Activated CD4-positive, alpha-beta memory T cell treated with anti-CD3 and anti-CD28 coated beads for 36 hours (primary cell): ENCODE measurements at places on chromosomes 6 and 20. TPM values are rescaled to one million over a fixed set of nuclear protein-coding genes. Genes with fewer than 3 reads are reported as not detected.
A peak's percentile ranks its signal among the peaks of the same experiment; 100 is the strongest.

GRCh38 chr6:161660666-161661571 lies 387.1 kb upstream of the AGPAT4 start:
- H3K4me3 ChIP-seq: no peak overlapping the region
- H3K36me3 ChIP-seq: no peaks in the 10 kb centered on the region
- H3K4me1 ChIP-seq: no peaks in the 10 kb centered on the region
- H3K27ac ChIP-seq: no peak overlapping the region
- no peaks in the 10 kb centered on the region for H3K27me3 ChIP-seq

DNA sequence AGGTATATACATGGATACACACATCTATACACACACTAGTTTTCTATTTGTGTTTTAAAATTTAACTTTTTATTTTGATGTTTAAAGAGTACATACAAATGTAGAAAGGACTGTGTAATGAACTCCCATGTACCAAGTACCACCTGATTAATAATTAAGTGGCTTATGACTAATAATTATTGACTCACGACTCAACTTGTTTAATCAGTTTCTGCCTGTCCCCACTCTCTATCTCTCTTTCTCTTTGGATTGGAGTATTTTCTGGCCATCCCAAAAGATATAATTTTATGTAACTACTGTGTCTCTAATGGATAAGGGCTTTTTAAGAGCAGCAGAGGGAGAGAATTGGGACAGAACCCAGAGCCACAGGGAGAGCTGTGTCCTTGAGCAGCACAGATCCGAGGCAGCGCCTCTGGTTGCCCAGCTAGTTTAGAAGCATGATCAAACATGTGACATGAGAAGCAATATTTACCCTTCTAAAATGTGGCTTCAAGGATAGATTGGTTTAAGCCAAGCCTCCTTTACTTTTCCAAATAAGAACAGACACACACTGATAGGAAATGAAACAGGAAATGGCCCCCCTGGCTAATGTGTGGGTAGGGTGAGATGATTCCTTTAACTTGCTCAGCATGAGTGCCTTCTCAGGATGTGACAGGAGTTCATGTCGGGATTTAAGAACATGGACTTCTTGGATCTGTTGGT lies 81.0 kb downstream of the ERMARD start:
- no peak overlapping the region for H3K27ac ChIP-seq
- DNase-seq: no peak
- peaks cover 4% of the 10 kb centered on the region for H3K4me1 ChIP-seq
- H3K36me3 ChIP-seq: no peaks in the 10 kb centered on the region
- H3K4me3 ChIP-seq: no peak overlapping the region

The NNAT gene
- total RNA-seq: 0.48 TPM

DNA sequence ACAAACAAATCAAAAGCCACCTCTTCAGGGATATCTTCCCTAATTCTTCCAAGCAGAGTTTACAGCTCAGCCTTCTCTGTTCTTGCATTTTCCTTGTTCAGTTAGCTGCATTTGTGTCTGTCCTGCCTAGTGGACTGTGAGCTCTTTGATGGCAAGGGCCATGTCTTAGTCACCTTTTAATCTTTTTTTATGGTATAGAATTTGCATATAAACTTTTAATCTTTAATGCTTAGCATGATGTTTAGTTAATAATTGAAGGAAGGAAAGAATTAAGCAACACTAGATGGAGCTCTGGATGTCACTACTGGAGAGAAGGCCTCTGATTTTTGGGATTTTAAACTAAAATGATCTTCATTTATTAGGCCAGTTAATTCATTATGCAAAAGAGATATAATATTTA lies 12.1 kb downstream of the PPP2R5D start:
- no peaks in the 10 kb centered on the region for H3K27me3 ChIP-seq
- peaks cover 8% of the 10 kb centered on the region for H3K36me3 ChIP-seq

- no peak overlapping the region for H3K4me3 ChIP-seq
- DNase-seq: no peak
- H3K4me1 ChIP-seq: peaks cover 23% of the 10 kb centered on the region
- H3K36me3 ChIP-seq: no peaks in the 10 kb centered on the region
Observed at GRCh38 chr20:4369119-4369797, 352.5 kb upstream of the PRND start.

The SLC24A3 gene
- not detected for total RNA-seq

The GNAS-AS1 gene
- 1.3 TPM for total RNA-seq

- no peak overlapping the region for H3K4me3 ChIP-seq
- peaks cover 2% of the 10 kb centered on the region for H3K27me3 ChIP-seq
- no peaks in the 10 kb centered on the region for H3K36me3 ChIP-seq
- no peaks in the 10 kb centered on the region for H3K4me1 ChIP-seq
- DNase-seq: no peak
Observed at GRCh38 chr20:60901831-60902230, 350.2 kb upstream of the CDH4 start.

The PSMG4 gene
- total RNA-seq: 25.2 TPM

DNA sequence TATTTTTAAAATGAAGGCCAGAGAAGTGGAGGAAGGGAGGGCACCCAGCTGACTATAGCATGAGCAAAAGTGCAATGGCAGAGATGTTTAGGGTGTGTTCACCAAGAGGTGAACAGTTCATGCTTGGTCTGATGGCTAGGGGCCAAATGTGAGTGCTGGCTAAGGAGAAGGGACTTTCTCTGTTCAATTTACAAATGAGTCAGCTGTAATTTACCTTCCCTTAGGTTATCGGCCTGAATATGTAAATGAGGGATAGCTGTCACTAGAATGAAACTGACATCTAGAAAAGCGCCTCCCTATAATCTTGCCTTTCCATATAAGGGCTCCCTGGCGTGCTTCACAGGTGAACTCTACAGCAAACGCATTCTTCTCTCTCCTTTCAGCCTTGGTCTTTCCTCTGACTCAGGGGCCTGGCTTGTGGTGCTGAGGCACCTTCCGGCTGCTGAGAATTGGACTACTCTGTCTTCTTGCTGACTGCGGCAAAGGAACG lies 114.7 kb upstream of the BACH2 start:
- peaks cover 9% of the 10 kb centered on the region for H3K36me3 ChIP-seq
- DNase-seq: peak; percentile 91

The NDUFAF5 gene
- total RNA-seq: 23.8 TPM

DNA sequence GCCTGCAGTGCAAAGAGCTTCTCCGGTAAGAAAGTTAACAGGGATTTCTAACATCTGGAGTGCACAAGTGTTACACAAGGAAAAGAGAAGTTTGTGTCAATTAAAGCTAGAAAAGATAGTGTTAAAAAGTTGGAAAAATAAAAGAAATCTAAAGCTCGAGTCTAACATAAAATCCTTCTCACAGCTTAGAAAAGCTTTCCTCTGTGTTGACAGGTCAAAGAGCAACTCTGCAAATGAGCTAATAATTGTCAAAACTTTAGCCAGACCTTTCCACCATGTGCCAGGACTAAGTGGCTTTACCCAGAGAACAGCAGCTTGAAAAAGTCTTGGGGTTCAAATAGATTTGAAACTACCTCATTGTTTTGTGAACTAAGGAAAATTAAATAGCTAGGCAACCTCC lies 14.8 kb downstream of the PTPRK start:
- no peak for DNase-seq
- no peak overlapping the region for H3K4me3 ChIP-seq
- no peaks in the 10 kb centered on the region for H3K4me1 ChIP-seq
- no peaks in the 10 kb centered on the region for H3K36me3 ChIP-seq
- peaks cover 3% of the 10 kb centered on the region for H3K27me3 ChIP-seq

The LBP gene
- total RNA-seq: not detected

The ZNF335 gene
- total RNA-seq: 26.0 TPM
